T-helper 22 cell (primary cell): ENCODE measurements at places on chromosomes 1 and 21.
A peak's percentile ranks its signal among the peaks of the same experiment; 100 is the strongest.

- DNase-seq, result no peak
These were observed 2.9 kb upstream of the PSEN2 start for GRCh38 chr1:226867461-226868054.

DNA sequence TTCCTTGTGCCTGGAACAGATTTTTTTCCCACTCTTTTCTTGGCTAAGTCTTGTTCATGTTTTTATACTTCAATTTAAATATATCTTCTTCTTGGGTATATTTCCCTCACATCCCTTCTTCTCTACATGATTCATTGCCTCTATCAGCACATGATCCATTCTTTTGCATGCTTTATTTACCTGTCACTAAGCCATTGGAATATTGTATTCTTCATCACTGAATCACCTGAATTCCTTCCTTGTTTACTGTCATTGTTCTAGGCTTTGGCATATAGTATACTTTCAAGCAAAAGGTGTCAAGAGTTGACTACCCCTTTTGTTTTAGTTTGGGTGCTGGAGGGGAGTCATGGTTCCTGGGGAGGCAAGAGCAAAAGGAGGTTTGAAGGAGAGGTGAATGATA lies 464.5 kb upstream of the LRRC7 start:
- DNase-seq, result no peak

- no peak for DNase-seq
These were observed 995 bp upstream of the KIF26B start for GRCh38 chr1:245153552-245154428.

DNA sequence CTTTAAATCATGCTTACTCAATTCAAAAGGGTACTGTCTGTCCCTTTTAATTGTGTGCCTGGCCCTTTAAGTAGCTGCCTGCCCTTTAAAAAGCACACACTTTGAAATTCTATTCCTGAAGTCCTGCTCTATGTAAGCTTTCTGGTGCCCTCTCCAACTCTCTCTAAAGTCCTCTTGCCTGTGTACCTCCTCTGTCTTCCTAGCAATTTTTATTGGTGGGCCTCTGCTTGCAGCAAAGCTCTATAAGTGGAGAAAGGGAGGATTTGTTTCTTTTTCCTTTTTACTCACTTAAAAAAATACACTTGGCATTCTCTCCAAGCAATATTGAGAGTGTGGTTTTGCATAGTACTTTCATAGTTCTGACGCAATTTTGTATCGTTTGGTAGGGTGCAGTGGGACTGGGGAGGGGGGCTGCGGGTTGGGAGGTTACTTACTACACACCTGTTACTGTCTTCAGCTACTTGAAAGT lies 135.4 kb downstream of the LMO4 start:
- DNase-seq, result no peak

- DNase-seq, result no peak
These were observed 69.3 kb upstream of the QSOX1 start for GRCh38 chr1:180085331-180085730.

DNA sequence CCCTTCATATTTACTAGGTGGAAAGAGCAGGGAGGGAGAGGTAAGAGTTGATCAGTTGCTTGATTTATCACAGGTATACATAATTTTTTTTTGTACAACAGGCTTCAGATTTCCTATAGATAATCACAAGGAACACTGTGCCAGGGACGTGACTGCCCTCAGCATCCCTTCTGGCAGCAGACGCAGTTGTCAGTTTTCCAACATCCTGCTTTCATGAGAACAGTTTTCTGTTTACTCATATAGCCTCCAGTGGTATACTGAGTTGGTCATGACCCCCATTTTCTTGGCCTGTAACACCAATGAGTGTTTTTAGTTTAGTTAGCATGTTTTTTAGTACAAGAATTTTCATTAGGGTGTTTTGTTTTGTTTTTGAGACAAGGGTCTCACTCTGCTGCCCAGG lies 37.9 kb upstream of the PTPRF start:
- no peak for DNase-seq

DNA sequence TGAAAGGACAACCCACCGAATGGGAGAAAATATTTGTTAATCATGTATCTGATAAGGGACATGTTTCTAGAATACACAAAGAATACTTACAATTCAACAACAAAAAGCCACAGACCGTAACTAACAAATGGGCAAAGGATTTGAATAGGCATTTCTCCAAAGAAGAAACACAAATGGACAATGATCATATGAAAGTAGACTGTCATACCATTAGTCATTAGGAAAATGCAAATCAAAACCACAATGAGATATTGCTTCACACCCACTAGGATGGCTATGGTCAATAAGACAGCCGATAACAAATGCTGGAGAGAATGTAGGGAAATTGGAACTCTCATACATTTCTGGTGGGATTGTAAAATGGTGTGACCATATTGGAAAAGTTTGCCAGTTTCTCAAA lies 367.2 kb upstream of the SGIP1 start:
- no peak for DNase-seq

DNA sequence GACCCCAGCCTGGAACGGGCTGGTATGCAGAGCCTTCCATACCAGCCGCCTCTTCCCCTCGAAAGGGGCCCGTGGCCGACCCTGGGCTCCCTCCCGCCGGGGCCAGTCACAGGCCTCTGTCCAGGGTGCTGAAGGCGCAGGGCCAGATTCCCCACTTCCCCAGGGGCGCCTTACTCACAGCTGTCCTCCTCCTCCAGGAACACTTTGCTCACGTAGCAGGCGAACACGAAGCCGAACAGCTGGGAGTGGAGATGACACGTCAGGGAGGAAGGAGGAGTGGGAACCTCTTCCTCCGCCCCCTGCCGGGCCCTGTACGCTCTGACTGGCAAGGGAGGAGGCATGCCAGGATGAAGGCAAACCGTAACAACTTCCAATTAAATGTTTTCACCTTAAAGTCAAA lies 57.3 kb downstream of the NKAIN1 start:
- DNase-seq, result no peak

DNA sequence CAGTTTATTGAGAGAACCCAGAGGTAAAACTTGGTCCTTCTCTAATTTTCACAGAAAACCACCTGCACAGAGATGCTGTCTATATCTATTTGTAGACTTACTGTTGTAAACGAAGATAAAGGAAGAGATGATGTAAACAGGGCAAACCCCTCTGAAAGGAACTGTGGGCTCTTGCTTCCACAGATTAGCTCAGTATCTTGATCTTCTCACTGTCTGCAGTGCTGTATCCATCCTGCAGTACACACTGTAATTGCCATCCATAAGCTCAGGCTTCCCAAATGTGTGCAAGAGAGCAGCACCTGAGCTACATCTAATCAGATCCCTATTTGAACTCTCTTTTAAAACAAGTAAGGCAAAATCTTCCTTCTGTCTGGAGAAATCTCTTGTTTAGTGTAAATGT lies 16.6 kb upstream of the RWDD3 start:
- no peak for DNase-seq

GRCh38 chr1:22132517-22133235 lies 10.2 kb downstream of the WNT4 start:
- no peak for DNase-seq

- DNase-seq, result no peak
These were observed 119.4 kb downstream of the SIPA1L2 start for GRCh38 chr1:232510367-232511110.

DNA sequence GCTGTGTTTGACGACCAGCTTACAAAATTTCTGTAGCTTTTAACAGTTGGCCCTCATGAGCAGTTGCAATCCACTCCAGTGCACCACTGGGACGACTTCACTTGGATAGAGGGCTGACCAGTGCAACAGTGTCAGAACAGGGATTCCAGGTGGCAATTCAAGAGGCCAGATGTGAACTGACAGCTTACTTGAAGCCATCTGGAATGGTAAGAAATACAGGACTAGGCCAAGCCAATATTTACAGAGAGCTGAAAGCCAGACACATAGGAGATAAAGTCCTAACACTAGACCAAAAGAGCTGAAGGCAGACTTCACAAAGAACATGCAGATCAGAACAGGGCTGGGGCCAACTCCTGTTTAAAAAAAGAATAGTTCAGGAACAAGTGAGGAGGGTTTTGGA lies 93.5 kb upstream of the NFIA start:
- DNase-seq, result no peak

GRCh38 chr1:151846686-151847237 lies 6.8 kb downstream of the THEM5 start:
- DNase-seq, result no peak

- no peak for DNase-seq
These were observed 319.8 kb upstream of the RRP15 start for GRCh38 chr1:217965156-217965786.

DNA sequence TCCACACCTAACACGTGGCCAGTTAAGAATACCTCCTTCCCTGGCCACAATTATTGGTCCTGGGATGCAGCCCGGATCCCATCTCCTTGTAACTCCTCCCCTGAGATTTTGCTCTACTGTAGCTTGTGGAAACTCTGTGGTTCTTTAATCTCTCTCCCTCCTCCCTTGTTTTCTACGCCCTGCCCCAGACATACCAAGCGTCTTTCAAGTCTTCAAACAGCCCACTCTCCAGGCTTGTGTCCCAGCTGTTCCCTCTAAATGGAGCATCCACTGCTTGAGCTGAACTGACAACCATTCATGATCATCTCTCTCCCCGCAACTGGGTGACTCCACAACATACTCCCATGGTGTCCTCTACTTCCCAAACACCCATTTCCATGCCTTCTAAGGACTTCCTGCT lies 111.6 kb downstream of the SIPA1L2 start:
- DNase-seq, result no peak

GRCh38 chr1:193787061-193787460 lies 600.6 kb upstream of the B3GALT2 start:
- no peak for DNase-seq

GRCh38 chr21:39313042-39313570 lies 326 bp downstream of the BRWD1 start:
- peak; percentile 19 for DNase-seq

DNA sequence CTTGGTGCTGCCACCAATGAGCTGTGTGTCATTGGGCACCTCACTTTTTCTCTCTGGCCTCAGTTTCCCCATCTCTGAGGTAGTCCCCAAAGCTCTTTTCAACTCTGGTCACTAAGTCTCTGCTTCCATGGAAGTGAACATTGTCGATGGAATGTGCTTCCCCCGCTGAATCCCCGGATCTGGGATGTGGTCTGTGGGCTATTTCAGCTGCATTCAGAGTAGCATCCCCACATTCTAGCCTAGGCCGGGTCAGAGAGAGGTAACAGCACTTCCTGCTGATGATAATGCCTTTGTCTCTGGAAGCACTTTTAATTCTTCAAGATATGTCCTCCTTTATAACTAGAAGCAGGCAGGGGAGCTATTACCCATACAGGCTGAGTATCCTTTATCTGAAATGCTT lies 29.8 kb downstream of the RASSF5 start:
- no peak for DNase-seq

DNA sequence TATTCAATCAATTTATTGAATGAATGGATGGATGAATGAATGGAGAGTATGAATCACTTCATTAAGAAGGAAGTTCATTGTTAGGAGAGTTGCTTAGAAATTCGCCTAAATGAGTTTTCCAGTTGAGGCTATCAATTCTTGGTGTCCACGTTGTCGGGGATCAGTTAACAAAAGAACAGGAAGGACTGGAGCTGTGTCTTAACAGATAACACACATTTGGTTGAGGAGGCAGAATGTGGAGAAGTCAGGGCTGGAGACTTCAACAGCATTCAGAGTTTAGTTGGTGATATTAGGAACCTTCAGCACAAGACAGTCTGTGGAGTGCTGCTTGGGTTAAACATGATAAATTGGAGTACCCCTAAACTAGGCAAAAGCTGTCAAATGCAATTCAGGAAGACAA lies 33.7 kb downstream of the ZBTB18 start:
- DNase-seq, result no peak

DNA sequence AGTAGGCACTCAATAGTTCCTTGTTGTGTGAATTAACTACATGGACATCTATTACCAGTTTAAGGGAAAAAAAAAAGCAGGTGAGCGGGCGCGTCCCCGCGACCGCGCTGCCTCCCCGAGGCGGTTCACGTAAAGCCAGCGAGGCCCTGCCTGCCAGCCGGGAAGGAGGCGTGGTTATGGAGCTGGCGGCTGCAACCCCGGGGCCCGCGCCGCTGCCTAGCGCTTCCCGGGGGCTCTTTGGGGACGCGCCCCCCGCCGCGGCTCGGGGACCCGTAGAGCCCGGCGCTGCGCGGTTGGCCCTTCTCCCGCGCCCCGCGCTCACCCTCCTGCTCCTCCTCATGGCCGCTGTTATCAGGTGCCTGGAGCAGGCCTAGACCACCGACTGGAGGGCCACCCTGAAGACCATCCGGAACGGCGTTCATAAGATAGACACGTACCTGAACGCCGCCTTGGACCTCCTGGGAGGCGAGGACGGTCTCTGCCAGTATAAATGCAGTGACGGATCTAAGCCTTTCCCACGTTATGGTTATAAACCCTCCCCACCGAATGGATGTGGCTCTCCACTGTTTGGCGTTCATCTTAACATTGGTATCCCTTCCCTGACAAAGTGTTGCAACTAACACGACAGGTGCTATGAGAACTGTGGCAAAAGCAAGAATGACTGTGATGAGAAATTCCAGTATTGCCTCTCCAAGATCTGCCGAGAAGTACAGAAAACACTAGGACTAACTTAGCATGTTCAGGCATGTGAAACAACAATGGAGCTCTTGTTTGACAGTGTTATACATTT lies 2.6 kb upstream of the CC2D1B start:
- DNase-seq, result peak; percentile 45

GRCh38 chr1:235831148-235831547 lies 35.6 kb downstream of the LYST start:
- no peak for DNase-seq

- DNase-seq, result no peak
These were observed 321.0 kb downstream of the PTBP2 start for GRCh38 chr1:97042551-97042950.

- DNase-seq, result no peak
These were observed 2.3 kb upstream of the NFASC start for GRCh38 chr1:204868340-204868700.

DNA sequence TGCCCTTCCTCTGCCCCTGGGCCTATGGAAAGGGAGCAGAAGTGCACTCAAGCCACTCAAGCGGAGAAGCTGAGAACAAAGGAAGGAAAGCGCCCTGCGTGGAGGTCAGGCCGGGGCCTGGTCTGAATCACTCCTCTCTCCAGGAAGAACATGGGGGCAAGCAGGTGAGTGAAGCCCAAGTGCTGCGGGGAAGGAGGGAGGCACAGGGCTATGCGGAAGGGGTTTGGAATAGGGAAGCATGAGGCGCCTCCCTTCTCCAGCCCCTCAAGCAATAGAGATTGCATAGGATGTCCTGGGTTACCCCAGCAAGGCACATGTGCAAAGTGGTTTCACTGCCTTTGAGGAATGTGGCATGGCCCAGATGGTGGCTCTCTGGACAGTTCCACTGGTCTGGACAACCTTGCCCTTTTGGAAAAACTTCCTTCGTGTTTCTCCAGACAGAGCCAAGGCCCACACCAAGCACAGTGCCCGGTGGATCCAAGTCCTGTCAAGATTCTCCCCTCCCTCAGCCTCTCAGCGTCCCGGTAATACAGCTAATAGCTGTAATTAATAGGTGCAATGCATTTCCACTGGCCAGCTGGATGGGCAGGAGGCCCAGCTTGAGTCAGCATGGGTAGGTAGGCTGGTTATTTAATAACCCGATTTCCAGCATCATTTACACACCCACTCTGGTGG lies 13.7 kb downstream of the BLACAT1 start:
- DNase-seq, result no peak

DNA sequence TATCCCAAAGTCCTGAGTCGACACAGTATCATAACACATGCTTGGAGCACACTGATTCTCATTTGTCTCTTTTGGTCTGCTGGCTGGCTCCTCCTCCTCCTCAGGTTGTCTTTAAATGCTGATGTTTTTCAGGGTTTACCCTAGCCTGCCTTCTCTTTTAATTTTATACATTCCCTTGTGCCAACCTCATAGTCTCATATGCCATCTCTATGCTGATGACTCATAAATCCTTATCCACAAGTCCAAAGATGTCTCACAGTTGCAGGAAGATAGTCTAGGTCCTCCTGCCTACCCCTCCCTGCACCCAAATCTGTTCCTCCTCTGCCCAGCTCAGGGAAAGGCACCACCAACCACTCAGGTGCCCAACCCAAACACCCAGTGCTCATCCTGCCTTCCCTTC lies 108.3 kb downstream of the SIPA1L2 start:
- DNase-seq, result no peak
